Stimulated activated CD8-positive, alpha-beta memory T cell treated with anti-CD3 and anti-CD28 coated beads, Interleukin-4, amount 100 ng/mL, for 1 hour (primary cell): ENCODE measurements at places on chromosomes 6 and 20.

DNA sequence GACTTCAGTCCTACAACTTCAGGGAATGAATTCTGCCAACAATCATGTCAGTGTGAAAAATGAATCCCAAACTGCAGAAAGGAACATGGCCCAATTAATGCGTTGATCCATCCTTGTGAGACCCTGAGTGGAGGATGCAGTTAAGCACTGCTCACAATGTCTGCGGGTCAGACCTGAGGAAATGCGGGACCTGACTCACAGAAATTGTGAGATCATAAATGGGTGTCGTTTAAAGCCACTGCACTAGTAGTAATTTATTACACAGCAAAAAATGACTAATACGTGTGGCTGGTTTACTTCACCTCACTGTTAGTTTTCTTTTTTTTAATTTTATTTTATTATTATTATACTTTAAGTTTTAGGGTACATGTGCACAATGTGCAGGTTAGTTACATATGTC is 505.0 kb downstream of the PRKN start:
- DNase-seq = no peak

- no peak for DNase-seq
Measured at GRCh38 chr6:27616328-27617045, 143.6 kb upstream of the ZNF184 start.

DNA sequence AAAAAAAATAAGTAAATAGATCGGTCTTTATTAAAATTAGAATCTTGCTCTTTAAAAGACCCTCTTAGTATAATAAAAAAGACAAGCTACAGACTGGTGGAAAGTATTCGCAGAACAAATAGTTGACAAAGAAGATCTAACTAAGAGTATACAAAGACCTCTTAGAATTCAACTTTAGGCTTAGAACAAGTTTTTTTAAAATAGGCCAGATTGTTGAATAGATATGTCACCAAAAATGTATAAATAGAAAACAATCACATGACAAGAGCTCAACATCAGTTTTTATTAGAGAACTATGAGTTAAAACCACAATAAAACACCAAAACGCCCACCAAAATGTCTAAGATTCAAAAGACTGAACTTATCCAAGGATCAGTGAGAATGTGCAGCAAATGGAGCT is 632.7 kb upstream of the PTCHD4 start:
- DNase-seq = no peak

- no peak for DNase-seq
Measured at GRCh38 chr6:73418081-73418741, 23.6 kb downstream of the DDX43 start.

DNA sequence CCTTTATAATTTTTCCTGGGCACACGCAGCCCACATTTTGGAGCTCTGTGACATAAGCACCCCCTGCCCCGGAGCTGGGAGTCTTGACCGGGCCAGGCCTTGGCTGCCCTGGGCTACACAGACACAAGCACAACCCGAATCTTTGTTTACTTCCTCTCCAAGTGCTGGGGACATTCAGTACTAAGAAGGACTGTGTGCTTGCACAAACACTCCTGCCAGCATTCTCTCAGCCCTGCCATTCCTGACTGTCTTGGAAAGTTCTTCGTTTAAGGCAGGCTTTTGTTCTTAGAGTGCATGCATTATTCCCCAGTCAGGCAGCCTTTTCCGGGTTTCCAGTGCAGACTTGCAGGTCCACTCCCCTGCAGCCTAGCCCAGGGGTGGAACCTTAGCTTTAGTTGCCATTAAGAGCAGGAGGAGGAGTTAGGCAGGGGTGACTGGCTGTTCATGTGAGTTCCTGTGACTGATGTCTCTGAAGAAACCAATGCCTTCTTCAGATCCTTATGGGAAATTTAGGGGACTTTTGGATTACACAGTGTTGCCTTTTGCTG is 28.6 kb downstream of the FOXO3 start:
- no peak for DNase-seq

- DNase-seq = no peak
Measured at GRCh38 chr20:57289391-57290177, 23.1 kb upstream of the BMP7 start.

- no peak for DNase-seq
Measured at GRCh38 chr6:28254121-28254519, 2.1 kb upstream of the ZKSCAN4 start.

GRCh38 chr6:47403801-47404200 is 73.8 kb upstream of the CD2AP start:
- DNase-seq = no peak

DNA sequence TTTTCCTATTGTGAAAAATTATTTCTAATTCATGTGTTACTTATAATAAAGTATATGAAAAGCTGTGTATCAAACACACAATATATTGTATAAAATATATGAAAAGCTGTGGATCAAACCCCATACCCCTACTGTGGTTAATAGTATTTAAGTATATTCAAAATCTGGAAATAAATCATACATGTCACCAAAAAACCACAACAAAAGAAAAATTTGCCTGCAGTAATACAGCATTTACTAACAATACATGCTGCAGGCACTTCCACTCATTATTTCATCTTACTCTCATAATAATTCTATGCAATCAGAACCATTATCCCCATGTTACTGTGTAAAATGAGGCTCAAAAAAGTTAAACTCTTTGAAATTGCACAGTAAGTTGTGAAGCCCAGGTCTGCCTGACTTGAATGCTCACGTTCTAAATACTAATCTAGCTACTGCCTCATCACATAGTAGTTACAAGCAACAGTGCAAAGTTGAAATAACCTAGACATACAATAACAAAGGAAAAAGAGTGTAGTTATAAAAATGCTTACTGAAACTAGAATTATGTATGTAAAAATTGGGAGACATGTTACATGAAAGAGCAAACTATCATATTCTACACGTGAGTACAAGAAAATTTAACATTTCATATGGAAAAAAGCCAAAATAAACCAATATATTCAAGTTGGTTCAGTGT is 61.7 kb downstream of the FAM217A start:
- no peak for DNase-seq

GRCh38 chr6:156031516-156031915 is 575.9 kb upstream of the NOX3 start:
- DNase-seq = no peak

- DNase-seq = no peak
Measured at GRCh38 chr6:168145747-168146596, 67.0 kb upstream of the FRMD1 start.

GRCh38 chr6:106510090-106510970 is 119.0 kb downstream of the RTN4IP1 start:
- DNase-seq = peak; percentile 45

GRCh38 chr20:2748551-2749342 is 51.7 kb downstream of the CPXM1 start:
- DNase-seq = no peak

- no peak for DNase-seq
Measured at GRCh38 chr6:44464527-44465310, 77.2 kb downstream of the CDC5L start.

GRCh38 chr20:54475334-54476168 is at the start of gene DOK5:
TSS of gene DOK5 (plus strand) at chr20:54475593. CDS start at chr20:54475947, 354 bp downstream.
- DNase-seq = no peak

GRCh38 chr6:7542065-7542873 is 798 bp downstream of the DSP start:
- DNase-seq = no peak

DNA sequence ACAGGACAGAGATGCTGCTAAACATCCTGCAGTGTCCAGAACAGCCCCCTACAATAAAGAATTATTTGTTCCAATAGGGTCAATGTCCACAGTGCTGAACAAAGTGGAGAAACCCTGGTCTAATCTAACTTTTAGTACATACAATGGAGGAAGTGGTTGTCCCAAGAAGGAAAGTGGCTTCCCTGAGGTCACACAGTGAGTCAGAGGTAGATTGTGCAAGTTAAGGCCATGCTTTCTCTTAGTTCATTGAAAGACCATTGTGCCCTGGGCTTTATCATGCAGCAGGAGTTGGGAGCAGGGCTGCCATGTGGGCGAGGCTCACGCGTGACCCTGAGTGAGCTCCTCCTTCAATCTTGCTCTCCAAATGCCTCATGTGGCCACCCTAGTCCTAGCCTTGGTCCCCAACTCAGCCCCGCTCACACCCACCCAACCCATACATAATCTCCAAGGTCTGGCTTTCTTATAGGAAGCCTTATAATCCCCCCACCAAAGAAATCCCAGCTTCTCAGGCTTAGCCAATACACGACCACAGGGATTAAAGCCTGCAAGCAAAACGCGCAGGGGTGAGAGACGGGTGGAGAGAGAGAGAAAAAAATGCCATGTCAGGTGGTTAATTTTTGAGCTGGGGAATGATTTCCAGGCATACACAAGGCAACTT is 19.9 kb downstream of the SLC13A3 start:
- no peak for DNase-seq

DNA sequence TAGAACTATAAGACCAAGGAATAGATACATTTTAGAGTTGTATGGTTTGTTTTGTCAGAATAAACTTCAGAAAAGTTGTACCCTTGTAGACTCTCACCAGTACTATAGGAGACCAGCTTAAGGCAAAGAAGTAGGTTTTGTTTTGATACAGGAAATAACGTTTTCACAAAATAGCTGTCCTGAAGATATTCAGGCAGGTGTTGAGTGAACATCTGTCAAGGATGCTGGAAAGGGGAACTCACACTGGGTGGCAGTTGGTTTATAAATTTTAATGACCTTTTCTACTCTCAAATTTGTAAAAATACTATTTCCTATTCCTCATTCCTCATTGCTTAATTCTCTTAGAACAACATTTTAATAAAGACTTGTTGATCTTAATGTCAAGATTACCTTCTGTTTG is 174.0 kb upstream of the MAN1A1 start:
- no peak for DNase-seq

DNA sequence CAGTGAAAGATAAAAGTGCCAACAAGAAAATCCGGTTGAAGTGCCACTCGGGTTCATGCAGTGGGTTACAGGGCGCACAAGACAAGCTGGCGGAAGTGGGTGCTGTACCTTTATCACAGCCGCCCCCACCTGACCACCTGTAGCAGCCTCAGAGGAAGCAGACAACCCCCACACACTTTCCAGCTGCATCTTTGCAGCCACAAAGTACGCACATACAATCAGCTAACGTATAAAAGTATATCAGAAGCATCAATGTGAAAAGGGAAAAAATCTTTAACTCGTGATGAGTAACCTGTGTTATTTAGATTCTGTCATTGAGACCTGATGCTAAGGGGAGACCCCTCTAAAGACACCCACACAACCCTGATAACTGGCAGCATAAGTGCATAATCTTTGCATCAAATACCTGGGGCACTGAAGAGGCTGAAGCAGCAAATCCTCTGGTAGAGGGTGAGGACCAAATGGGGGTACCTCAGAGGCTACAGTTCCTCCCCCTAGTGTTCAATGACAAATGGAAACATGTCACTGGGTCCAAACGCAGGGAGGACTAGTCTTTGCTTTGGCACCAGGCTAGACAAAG is 22.1 kb downstream of the BACH2 start:
- peak; percentile 83 for DNase-seq

GRCh38 chr20:16647875-16648597 is 74.8 kb upstream of the KIF16B start:
- DNase-seq = no peak

DNA sequence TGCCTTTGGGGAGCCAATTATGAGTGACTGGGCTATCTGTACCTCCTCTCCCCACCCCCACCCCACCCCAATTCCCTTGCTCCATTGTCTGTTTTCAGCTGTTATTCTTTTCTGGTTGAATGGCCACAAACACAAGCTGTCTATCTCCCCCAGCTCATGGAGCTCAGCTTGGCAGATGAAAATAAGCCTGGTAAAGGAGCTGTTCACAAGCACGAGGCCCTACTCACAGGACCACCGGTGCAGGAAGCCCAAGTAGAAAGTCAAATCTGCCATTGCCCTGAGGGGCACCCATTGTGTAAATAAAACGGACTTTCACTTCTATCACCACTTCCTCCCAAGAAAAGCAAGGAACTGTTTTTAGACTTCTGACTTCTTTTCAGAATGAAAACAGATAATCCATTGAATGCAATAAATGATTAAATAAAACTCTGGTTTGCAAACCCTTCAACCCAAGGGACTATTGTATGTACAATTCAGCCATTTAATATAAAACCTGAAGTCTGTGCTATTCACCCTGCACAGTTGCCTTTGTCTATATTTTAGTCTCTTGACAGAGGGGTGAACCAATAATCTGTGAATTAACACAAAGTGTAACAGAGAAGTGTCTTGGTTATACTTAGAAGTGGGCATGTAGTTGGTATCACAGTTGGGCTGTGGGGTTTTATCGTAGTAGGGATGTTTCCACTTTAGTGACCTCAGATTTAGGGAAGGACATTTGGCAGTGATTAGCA is 27.7 kb downstream of the RIPOR2 start:
- DNase-seq = no peak

- DNase-seq = no peak
Measured at GRCh38 chr6:131414956-131415355, 158.1 kb upstream of the ARG1 start.

DNA sequence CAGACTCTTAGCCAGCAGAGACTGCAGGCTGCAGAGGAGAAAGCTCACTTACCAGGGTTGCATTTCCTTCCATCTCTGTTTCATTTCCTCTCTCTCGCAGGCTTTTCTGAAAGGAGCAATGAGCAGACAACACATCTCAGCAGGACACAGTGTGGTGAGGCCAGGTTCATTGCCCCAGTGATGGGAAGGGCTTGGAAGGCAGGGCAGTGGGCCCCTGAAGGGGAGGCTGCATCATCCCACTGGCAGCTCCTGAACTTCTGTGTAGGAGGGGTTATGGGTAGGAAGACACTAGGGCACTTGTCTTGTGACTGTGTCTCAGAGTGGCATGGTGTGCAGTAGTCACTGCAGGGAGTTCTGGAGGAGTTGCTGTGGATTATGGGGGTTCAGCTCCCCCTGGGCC is 246.8 kb downstream of the QKI start:
- DNase-seq = no peak

DNA sequence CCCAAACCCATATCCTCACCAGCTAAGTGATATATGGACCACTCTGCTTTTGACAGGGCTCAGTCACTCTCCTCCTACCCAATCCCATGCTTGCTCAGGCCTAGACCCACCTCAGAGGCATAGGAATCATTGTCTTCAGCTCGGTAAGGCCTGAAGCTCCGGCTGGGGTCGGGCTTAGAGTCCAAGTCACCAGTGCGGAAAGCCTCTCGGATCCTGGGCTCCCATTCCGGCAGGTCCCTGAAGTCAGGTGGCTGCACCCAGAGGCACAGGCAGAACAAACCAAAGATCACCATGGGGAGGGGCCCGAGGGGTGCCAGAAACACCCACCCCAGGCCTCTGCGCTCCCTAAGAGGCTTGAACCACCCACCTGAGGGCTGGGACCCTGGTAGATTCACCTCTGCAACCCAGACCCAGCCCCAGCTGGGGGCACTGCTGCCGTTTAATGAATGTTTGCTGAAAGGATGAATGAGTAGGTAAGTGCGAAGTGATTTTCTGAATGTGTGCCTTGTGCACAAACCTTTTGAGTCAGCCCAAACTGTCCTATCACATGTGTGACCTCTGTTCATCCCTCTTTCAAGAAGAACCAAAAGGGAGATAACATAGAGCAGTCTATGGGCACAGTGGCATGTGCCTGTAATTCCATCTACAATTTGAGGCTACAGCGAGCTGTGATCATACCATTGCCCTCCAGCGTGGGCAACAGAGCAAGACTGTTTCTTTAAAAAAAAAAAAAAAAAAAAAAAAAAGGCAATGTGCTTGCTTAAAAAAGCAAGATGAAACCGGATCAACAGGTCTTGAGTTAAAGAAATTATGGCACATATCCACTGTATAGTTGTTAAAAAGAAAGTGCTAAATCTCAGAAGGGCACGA is 39.3 kb upstream of the DSN1 start:
- no peak for DNase-seq
